ENCODE measurements at places on chromosomes 3 and 15.

- H3K27ac ChIP-seq = no peak overlapping the region
- no peaks in the 10 kb centered on the region for H3K36me3 ChIP-seq
- H3K27me3 ChIP-seq = no peaks in the 10 kb centered on the region
- peaks cover 24% of the 10 kb centered on the region for H3K4me1 ChIP-seq
- H3K4me3 ChIP-seq = no peak overlapping the region
Observed at GRCh38 chr3:9930804-9931418, 2.7 kb upstream of the CRELD1 start.

DNA sequence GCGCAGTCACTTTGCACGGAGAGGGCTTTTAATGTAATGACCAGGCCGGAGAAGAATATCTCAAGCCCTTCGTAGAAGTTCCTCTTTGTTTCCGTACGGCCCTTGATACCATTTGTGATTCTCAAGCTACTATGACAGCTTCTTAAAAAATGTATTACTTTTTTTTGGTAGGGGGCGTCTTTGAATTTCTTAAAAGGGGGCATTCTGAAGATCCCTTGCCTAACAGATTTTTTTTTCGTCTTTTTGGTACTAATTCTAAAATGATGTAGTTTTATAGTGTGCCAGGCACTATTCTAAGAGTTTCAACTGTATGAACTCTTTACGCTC is 614.0 kb downstream of the MCTP2 start:
- H3K4me1 ChIP-seq = no peaks in the 10 kb centered on the region
- DNase-seq = no peak
- no peak overlapping the region for H3K4me3 ChIP-seq
- H3K36me3 ChIP-seq = no peaks in the 10 kb centered on the region

DNA sequence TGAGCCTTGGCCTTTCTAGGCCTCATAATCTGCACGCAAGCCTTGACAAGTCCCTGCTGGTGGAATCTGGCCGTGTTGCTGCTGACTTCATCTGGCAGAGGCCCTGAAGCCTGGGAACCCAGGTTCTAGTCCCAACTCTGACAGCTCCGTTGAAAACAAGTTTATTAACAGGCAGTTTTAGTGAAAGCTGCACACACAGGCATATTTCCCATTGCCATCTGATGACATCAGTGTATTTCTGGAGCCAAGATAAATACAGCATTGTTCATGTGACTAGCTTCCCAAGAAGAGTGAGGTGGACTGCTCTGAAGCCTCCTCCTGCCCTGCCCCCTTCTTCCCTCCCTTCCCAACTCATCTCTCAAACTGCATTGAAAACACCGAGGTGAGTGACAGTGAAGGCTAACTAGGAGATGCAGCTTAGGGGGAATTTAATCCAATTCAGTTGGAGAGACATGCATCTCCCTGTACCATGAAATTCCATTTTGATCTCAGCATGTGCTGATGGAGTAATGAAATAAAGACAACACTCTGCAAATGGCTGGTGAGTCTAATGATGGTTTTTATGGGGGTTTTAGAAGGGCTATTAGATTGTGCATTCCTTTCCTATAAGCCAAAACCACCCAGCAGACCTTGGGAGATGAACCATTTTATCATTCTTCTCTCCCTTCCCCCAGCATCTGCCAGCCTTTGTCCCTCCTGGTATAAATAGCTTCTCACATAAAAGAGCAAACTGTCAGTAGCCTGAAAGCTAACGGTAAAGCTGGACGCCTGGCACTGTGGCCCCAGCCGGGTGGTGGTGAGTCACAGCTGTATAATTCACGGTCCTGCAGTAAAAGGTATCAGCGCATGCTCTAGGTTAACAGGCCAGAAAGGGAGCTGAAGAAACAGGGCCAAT is 38.0 kb downstream of the PRICKLE2 start:
- H3K4me3 ChIP-seq = no peak overlapping the region
- 0 out of 2 replicates have a peak, but pooled peaks cover 8% of the 10 kb centered on the region for H3K27me3 ChIP-seq
- H3K27ac ChIP-seq = no peak overlapping the region
- H3K36me3 ChIP-seq = no peaks in the 10 kb centered on the region
- H3K4me1 ChIP-seq = peaks cover 3% of the 10 kb centered on the region

GRCh38 chr3:63644212-63644797 is 8.2 kb upstream of the SNTN start:
- no peak for DNase-seq
- no peak overlapping the region for H3K27ac ChIP-seq
- no peaks in the 10 kb centered on the region for H3K4me1 ChIP-seq

- H3K27ac ChIP-seq = no peak overlapping the region
- H3K36me3 ChIP-seq = no peaks in the 10 kb centered on the region
- H3K27me3 ChIP-seq = no peaks in the 10 kb centered on the region
- DNase-seq = no peak
- no peak overlapping the region for H3K4me3 ChIP-seq
Observed at GRCh38 chr15:87871258-87871681, 385.3 kb downstream of the NTRK3 start.

- H3K4me3 ChIP-seq = no peak overlapping the region
- DNase-seq = no peak
- no peaks in the 10 kb centered on the region for H3K27me3 ChIP-seq
- H3K27ac ChIP-seq = no peak overlapping the region
- H3K4me1 ChIP-seq = peaks cover 10% of the 10 kb centered on the region
Observed at GRCh38 chr15:68124700-68125099, 70.6 kb downstream of the PIAS1 start.

DNA sequence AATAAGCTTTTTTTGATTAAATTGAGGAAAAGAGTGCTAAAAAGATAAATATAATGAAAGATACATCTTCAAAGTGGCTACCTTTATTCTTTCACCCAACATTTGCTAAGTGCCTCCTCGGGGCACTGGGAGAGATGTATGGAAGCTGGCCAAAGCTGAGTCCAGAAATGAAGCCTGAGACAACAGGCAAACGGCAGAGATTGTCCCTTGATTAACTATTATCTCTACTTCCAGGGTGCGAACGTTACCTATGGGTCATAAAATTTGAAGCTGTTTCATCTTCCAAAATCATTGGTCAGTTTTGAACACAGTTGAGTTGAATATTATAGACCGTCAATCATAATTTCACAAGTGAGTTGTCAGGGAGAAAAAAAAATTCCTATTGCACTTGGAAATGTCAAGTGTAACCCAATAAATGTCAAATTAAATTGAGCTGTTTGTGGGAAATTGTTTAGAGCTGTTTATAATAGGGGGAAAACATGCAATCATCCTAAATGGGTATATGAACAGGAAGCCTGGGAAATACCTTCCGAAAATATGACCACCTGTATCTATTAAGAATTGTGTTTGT is 73.9 kb downstream of the SUCLG2 start:
- no peaks in the 10 kb centered on the region for H3K27me3 ChIP-seq
- DNase-seq = no peak
- H3K4me3 ChIP-seq = no peak overlapping the region
- H3K4me1 ChIP-seq = no peaks in the 10 kb centered on the region
- no peak overlapping the region for H3K27ac ChIP-seq
- no peaks in the 10 kb centered on the region for H3K36me3 ChIP-seq

GRCh38 chr3:153829606-153830170 is 291.5 kb upstream of the ARHGEF26 start:
- DNase-seq = no peak
- no peaks in the 10 kb centered on the region for H3K36me3 ChIP-seq
- H3K27ac ChIP-seq = no peak overlapping the region
- no peaks in the 10 kb centered on the region for H3K27me3 ChIP-seq

GRCh38 chr15:57640930-57641682 is 49.4 kb downstream of the MYZAP start:
- no peaks in the 10 kb centered on the region for H3K4me1 ChIP-seq
- H3K36me3 ChIP-seq = no peaks in the 10 kb centered on the region
- H3K27ac ChIP-seq = no peak overlapping the region
- no peaks in the 10 kb centered on the region for H3K27me3 ChIP-seq
- no peak overlapping the region for H3K4me3 ChIP-seq
- no peak for DNase-seq

DNA sequence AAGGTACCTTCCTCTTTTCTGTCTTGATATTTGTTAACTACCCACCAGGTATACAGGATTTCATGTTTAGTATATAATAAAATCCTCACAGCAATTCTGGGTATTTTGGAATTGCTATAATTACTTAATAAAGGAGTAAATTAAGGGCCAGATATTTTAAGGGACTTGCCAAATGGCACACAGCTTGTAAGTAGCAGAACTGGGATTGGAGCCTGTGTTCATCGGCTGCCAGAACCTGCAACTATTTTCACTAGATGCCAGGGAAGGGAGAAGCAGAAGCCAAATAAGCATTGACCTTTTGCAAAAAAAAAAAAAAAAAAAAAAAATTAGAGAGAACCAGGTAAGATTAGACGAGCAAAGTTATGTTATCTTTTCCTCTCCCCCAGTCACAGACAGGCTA is 683.3 kb upstream of the CADM2 start:
- H3K27ac ChIP-seq = no peak overlapping the region
- no peaks in the 10 kb centered on the region for H3K4me1 ChIP-seq
- no peak for DNase-seq
- no peaks in the 10 kb centered on the region for H3K36me3 ChIP-seq
- H3K4me3 ChIP-seq = no peak overlapping the region

Measured in HCT116 (cell line).